Left kidney (tissue), 8 donors: ENCODE measurements at places on chromosomes 5 and 9. TPM values are rescaled to one million over a fixed set of nuclear protein-coding genes. Genes with fewer than 3 reads are reported as not detected.

- no peak for DNase-seq
Measured at GRCh38 chr5:150142959-150143349, 12.7 kb downstream of the PDGFRB start.

The IPO11 gene
- polyA plus RNA-seq, result 37.8 TPM

The SYNPO gene
- 85.9 TPM for polyA plus RNA-seq

DNA sequence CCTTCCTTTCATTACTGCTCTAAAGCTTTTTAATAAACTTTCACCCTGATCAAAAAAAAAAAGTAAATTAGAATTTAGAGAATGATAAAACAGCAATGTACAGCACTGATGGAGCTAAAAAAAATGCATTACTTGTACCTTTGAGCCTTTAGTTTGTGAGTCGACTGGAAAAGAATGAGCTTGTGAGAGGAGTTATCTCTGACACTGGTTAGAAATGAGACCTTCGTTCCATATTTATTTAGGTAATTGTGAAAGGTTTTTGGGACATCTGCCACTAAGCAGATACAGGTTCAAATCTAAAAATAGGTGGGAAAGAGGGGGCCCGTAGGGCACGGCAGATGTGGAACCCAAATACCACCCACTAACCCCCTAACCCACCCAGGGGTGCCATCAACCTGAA is 376.8 kb downstream of the ICE1 start:
- no peak for DNase-seq

GRCh38 chr9:36725777-36726356 is 153.2 kb downstream of the MELK start:
- no peak for DNase-seq

GRCh38 chr5:179321206-179321987 is 23.9 kb downstream of the ADAMTS2 start:
- no peak for DNase-seq

GRCh38 chr9:10032166-10032565 is 580.6 kb downstream of the PTPRD start:
- no peak for DNase-seq

DNA sequence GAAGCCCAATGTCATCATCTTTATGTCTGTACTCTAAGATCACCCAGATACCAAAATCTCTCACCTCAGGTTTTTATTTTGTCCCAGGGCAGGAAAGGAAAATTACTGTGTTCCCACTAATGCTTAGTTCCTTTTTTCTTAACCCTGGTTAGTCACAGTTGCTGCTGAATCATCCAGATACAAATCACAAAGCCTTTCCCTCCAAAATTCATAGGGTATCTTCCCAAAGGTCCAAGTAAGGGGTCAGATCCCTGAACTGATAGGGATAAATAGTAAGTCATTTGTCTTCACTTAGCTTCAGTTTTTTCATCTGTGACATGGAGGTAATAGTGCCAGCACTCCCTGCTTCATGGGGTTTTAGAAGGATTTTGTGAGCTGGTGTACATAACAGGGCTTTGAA is 2.2 kb downstream of the PLCXD3 start:
- DNase-seq, result no peak

DNA sequence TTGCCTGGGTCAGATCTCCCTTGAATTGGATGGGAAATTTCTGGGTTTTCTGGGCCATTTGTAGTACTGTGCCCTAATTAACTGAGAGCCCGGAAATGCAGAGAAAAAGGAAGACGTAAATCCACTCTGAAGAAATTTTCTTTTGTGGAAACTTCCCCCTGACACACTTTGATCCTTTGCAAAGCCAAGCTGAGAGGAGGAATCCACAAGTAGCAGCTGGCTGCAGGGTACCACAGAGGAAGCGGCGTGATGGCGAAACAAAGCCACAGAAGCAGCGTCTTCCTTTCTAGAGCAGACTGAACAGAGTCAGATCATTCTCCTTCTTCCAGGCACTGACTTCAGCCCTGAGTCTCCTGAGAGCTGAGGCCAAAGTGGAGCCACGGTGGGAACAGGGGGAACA is 47.1 kb upstream of the ZNF354A start:
- no peak for DNase-seq

DNA sequence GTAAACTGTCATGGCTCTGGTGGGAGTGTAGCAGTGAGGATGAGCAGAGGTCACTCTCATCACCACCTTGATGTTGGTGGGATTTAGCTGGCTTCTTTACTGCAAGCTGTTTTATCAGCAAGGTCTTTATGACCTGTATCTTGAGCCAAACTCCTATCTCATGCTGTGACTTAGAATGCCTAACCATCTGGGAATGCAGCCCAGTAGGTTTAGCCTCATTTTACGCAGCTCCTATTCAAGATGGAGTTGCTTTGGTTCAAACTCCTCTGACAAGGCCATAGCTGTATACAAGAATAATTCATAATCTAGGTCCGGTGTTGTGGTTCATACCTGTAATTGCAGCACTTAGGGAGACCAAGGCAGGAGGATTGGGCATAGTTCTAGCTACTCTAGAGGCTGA is 85.1 kb downstream of the ARRDC3 start:
- no peak for DNase-seq

The SLC23A1 gene
- polyA plus RNA-seq, result 15.7 TPM

The PCAT7 gene
- polyA plus RNA-seq, result 0.40 TPM

The PCDHGA2 gene
- 6.8 TPM for polyA plus RNA-seq
